ENCODE measurements at places on chromosomes 3 and 15.

GRCh38 chr3:61618231-61618630, 56.9 kb downstream of the PTPRG start:
- DNase-seq = no peak

DNA sequence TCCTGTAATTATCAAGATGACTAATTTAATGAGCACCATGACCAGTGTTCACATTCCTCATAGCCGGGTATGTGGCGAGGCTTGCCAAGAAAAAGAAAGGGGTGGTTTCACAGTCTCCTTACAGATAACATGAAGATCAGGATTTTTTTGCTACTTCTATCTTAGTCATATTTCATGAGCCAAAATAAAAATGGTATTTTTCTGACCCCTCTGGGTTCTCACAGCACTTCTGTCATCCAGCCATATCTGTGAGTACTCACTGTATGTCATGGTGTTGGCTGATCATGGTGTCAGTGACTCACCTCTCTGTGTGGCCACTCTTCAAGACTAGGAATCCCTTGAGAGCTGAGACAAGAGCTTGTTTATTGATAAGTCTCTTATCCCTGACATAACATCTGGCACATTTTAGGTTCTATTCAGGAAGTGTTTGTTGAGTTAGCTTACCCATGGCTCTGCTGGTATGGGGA, 130.5 kb upstream of the LMCD1 start:
- DNase-seq = no peak

DNA sequence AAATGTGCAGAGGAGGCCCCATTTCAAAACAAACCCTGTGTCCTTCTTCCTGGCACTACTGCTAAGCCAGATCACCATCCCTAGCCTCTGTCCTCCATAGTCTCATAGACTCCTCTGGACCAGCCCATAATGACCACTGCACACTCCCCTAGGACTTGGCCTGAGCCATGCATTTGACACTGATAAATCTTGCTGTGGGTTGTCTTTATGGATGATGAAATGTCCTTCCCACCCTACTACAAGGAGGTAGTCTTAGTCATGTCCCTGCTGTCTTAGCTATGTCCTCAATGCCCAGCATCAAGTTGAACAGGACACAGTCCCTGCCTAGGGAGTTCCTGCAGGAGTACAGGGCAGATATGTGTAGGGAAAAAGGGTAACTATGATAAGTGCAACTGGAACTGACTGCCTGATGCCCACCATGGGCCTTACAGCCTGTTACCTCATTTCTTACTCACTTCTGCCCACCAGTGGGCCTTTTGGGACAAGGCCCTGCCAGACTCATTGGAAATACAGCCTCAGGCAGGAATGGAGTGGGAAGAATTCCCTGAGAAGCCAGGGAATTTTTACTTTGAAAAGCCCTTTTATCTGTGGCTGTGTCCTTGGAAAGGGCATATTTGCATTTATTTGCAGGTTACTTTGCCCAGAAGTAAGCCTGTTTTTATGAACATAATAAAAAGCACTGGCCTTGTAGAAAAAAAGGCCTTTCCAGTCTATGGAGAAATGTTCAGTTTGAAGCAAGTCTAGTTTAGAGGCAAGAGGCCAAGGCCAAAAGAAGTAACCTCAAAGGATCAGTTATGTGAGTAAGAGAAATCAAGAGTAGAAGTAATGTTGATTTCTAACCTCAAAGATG, 199.6 kb upstream of the EIF1B start:
- no peak for DNase-seq

DNA sequence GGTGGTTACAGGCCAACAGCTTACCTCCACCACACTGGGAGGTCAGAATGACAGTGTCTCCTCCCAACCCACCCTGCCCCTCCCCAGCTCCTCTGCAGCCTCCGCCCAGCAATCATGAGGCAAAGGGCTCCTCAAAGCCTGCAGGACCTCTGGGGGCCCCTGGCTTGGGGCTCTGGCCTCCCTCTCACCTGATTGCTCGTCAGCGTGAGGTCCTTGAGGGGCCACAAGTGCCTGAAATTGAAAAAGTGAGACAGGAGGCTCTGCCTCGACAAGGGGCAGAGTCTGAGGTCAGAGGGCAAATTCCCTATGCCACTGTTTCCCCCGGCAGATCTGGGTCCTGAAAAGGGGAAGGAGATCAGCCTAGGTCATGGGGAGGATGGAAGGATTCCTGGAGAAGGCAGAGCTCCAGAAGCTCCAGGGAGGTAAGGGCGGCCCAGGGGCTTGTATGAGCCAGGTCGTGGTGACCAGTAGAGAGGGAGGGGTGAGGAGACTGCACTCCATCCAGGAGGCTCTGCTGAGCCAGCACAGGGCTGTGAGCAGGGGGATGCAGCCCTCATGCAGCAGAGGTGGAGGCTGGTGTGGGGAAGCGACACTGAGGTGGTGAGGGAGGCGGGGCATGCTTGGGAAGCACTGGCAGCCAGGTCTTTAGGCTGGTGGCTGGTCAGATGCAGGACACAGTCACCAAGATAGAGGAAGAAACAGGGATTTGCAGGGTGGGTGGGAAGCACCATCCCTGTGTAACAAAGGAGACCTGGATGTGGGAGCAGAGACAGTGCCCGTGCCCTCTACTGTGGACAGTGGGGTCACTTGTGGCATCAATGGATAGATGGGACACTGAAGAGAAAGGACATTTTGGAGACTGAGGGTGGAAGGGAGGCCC, 20.1 kb downstream of the ALS2CL start:
- no peak for DNase-seq

DNA sequence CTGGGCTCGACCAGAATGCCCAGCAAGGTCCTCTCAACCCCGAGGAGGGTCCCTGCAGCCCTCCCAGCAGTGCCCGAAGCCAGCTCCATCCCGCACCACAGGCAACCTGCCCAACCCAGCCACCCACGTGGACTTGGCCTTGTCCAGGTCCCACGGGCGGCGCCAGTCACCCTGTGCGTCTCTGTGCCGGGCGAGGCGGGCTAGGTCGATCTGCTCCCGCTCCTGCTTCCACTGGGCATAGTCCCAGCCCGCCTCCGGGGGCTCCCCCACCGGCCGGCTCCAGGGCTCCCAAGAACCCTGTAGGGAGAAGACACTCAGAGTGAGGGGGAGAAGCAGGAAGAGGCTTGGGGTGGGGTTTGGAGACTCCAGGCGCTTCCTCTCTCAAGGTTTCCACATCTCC, 3.1 kb downstream of the CCDC9B start:
- DNase-seq = no peak
